Effector memory CD8-positive, alpha-beta T cell (primary cell): ENCODE measurements at places on chromosomes 2 and 18.

DNA sequence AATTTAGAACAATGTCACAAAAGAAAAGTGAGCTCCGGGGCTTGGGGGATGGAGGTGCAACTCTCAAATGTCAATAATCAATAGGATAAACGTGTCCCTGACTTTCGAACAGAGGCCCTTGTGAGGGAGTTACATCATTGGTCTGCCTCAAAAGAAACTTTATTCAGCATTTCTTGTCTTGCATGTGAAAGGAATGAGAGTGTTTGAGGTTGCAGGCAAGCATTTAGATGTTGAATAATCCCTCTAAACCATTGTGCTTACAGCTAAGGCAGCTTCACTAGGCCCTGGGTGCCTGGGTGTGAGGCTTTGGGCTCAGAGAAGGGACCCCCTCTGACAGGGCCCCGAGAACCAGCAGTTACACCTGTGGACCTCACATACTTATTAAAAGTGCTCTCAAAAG, 28.6 kb upstream of the FHL2 start:
- DNase-seq = no peak

DNA sequence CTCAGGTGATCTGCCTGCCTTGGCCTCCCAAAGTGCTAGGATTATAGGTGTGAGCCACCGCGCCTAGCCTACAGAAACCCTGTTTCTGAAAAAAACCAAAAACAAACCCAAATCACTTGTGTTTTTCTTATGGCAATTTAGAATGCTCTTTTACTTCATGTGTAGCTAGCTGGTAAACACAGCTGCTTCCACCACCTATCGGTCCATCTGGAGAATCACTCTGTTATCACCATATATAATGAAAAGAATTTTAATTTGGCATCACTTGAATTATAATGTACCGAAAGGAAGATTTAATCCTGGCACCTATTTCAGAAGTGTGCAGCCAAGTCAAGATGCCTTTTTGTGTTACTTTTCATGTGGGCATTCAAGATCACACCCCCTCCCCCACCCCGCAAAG, 86.5 kb upstream of the ITGB6 start:
- DNase-seq = no peak

DNA sequence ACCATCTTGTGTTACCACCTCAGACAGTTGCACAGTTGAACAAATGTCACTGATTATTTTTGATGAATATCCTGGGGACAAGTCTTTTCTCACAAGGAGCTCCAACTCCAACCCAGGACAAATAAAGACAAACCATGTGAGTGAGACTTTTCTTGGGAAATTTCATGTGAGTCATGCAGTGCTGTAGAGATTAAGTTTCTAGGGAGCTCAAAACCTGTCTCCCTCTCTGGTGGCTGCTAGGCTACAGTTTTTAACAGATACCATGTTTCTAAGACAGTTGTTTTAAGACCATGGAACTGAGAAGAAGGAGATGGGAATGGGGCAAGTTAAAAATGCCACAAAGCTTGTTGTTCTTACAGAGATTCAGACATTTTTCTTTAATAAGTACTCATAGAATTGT, 255.5 kb downstream of the RIT2 start:
- DNase-seq = no peak

- DNase-seq = no peak
These were observed 76.2 kb downstream of the CHRNA1 start for GRCh38 chr2:174688079-174688478.

DNA sequence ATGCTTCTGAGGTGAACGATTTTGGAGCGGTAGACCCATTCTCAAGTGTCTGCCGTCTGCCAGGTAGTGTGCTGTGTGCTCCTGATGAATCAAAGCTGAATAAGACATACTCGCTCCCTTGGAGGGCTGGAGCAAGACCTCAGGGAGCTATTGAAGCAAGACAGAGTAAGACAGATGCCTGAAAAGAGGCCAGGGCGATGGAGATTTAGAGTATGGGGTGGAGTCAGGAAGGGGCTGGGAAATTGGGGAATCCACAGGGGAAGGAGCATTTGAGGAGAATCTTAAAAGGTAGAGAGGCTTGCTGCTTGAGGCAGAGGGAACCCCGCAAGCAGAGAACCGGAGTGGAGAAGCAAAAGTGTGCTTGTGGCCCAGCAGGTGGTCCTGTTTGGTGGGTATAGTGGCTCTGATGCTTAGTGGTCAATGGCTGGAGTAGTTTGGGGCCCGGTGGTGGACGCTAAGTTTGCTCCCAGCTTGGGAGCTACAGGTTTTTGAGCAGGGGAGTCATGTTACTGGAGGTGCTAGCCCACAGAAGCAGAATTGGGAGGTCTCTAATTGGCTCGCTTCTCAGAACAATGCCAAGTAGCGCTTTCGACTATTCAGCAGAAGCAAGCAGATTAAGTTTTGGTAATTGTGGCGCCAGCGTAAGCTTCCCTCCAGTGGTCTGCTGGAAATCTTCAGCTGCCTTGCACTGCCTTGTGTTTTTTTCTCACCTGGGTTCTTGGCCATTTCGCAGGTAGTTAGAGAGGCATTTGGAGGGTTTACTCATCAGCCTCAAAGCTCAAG, 2.0 kb downstream of the CNNM4 start:
- no peak for DNase-seq

GRCh38 chr2:241092677-241093076, 9.4 kb downstream of the MTERF4 start:
- no peak for DNase-seq

DNA sequence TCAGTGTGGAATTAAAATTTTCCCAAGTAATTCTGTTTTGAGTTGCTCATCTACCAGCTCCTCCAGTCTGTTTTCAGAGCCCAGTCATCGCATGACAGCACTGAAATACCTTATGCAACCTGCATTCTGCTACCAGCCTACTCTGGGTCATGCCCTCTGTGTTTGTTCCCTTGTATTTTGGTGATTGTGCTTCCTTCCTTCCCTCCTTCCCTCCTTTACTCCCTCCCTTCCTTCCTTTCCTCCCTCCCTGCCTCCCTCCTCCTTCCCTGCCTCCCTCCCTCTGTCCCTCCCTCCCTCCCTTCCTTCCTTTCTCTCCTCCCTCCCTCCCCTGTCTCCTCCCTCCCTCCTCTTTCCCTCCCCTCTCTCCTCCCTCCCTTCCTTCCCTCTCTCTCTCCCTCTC, 289.6 kb downstream of the CDH2 start:
- no peak for DNase-seq

GRCh38 chr18:12455496-12455895, 47.8 kb downstream of the PRELID3A start:
- DNase-seq = no peak

- no peak for DNase-seq
These were observed 128.3 kb upstream of the ATP5MC3 start for GRCh38 chr2:175309799-175310198.

DNA sequence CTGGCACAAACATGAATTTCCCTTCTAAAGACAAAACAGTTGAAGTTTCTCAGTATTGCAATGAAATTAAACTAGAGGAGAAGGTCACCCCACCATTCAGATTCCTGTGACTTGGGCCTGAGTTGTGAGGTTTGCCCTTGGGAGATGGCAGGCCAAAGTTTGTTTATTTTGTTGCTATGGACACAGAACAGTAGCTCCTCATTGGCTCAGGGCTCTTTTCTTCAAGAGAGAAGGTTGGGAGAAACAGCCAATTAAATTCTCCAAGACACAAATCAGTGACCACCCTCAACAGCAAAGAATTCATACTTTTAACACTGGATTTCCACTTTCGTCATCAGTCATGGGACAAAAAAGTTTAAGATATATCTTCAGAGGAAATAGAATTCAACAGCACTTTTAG, at the start of gene FLACC1:
FLACC1 (minus strand) TSS at position 125 of the 400 bp plus-strand sequence. CDS start 5,941 bp downstream, outside the sequence.
- DNase-seq = no peak

DNA sequence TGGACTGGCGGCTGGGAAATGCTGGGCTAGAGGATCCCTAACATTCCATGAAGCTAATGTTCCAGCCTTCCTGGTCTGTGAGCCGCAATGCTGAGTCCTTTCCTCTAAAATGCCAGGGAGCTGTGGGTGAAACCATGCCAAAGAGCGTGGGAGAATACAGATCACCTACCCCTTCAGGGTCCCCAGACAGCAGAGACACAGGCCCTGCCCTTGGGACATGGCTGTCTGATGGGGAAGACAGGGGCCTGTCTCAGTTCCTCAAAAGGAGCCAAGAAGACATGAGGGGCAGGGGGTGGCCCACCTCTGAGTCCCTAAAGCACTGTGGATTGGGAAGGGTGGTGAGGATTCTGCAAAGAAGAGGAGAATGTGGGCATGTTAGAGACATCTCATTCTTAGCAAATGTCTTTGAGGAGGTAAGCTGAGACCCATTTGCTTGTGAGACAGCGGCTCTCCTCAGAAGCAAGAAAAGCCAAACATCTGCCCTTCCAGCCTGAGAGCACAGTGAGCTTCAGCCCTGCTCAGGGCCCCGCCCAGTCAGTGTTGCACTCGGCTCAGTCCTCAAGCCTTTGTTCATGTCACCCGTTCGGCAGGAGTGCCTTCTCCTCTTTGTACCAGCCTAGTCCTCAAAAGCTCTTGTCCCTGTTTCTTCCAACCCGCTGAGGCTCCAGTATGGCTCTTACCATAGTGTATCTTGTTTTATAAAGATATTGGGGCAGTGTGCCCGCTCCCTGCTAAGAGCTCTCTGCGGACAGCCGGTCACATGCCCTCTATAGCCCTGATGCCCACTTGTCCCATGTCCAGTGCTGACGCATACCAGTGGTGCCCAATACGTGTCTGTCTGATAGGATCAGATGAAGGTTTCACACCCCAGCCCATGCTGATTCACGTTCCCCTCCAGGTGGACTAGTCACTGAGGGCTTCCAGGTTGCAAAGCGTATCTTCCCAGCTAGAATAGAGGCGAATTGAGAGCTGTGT, 286.2 kb downstream of the CYP26B1 start:
- DNase-seq = no peak

- DNase-seq = no peak
These were observed 137.5 kb upstream of the BARD1 start for GRCh38 chr2:214946949-214947348.
